Stimulated activated CD8-positive, alpha-beta memory T cell treated with anti-CD3 and anti-CD28 coated beads, Interleukin-4, amount 100 ng/mL, for 4 hours (primary cell): ENCODE measurements at places on chromosomes 5 and 9.

GRCh38 chr9:100498592-100498991 is 25.6 kb downstream of the TMEFF1 start:
- no peak for DNase-seq

GRCh38 chr5:125612181-125612721 is 811.0 kb upstream of the GRAMD2B start:
- no peak for DNase-seq

- no peak for DNase-seq
These were observed 172.4 kb downstream of the DENND1A start for GRCh38 chr9:123757547-123757946.

DNA sequence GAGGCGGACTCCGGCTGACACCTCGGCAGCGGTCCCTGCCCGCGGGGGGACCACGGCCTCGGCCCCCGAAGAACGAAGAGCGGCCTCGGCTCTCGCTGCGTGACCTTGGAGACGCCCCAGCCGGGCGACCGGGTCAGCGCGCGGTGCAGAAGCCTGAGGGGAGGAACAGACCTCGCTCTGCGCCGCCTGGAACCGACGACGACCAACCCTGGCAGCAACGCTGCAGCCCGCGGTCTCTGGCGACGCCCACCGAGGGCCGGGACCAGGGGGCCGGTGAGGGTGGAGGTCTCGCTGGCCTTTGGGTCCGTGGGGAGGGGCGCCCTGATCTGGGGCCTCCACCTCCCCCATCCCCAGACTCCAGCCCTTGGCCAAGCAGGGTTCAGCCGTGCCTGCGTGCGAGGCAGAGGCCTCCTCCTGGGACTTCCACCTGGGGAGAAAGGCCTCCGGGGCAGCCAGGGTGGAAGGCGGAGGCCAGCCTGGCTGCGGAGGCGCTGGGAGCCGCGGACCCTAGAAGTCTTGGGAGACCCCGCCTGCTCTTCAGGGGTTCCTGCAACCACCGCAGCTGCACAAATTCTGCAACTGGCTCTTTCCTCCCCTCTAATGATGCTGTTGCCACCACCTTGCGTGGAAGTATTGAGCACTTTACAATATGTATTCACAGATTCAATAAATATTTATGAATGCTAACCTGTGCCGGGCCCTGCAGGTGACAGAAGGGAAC is 44.3 kb upstream of the SLC12A7 start:
- DNase-seq: no peak

- no peak for DNase-seq
These were observed 291.1 kb downstream of the CCDC171 start for GRCh38 chr9:15843931-15844330.

- DNase-seq: no peak
These were observed 66.9 kb upstream of the DNAH5 start for GRCh38 chr5:14011089-14012020.

GRCh38 chr5:69292306-69292705 is 40.3 kb downstream of the CCDC125 start:
- DNase-seq: no peak

DNA sequence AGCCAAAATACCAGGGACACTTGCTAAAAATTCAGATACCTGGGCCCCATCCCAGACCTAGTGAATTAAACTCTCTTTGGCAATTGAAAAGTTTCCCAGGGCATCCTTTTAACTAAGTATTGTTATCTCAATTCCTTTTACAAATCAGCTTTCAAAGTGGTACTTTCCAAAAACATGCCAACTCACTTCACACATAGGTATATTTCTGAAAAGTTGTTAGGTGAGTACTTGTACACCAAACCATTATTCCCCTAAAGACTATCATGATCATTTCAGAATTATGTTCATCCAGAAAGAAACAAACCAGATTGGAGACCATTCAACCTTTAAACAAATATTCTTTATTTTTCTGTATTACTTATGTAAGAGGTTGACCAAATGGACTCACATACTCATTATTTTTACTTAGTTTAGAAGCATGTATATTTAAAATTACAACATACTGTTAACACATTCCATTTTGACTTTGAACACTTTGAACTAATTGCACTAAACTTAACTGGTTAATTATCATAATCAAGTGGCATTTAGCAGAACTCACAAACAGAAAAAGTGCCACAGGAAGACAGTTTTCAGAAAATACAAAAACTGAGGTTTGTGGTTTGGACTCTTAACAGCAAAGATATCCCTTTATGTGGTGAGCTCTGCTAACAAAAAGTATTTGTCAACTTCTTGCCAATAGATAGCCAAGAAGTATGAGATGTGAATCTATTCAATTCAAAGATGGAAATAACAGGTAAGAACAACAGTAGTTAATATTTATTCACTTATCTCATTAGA is 40.7 kb downstream of the KIAA0825 start:
- no peak for DNase-seq

GRCh38 chr5:74372502-74373064 is 267.9 kb downstream of the ENC1 start:
- no peak for DNase-seq

GRCh38 chr5:136057401-136058038 is 28.7 kb downstream of the TGFBI start:
- no peak for DNase-seq

GRCh38 chr5:55173687-55174230 is 782 bp upstream of the CDC20B start:
- no peak for DNase-seq

DNA sequence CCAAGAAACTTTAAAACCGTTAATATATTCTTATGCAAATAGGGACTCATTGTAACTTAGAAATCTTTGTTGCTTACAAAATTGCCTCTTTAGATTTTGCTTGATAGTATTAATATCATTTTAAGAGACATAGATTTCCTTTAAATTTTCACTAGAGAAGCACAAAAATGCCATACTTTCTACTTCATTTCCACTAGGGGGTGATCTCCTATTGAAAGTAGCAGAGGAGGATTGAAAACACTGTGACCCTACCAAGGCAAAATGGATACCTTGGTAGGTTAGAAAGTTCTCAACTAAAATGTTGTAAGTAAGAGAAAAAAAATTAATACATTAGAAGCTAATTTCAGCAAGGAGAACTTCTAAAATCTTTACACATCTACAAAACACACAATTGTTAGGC is 204.9 kb downstream of the CHSY3 start:
- DNase-seq: no peak

GRCh38 chr9:92970467-92970923 is 23.2 kb downstream of the FGD3 start:
- no peak for DNase-seq

DNA sequence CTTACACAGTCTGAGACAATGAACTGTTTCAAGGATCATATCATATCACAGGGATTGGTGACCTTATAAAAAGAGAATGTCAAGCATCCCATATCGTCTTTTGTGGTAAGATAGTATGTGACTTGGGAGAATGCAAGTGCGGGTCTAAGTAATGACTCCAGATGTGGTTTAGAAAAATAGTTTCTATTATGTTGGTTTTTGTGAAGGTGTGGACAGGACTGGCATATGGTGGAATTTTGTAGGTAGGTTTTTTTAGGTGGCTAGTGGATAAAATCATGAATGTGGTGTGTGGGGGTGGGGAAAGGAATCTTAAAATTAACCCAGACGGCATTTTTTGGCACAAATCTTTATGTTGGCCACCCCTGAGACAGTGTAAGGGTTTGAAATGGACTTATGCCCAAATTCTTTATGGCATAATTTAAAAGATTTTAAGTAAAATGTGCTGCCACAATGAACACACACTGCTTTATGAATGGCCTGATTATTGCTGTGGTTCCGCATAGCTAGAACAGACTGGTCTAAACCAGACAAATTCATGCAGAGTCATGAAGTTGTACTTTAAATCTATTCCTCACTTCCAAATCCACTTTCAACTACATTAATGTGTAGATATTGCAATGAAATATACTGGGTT is 204.8 kb upstream of the HAPLN1 start:
- DNase-seq: no peak

GRCh38 chr5:55777332-55777731 is 39.5 kb downstream of the DDX4 start:
- no peak for DNase-seq

DNA sequence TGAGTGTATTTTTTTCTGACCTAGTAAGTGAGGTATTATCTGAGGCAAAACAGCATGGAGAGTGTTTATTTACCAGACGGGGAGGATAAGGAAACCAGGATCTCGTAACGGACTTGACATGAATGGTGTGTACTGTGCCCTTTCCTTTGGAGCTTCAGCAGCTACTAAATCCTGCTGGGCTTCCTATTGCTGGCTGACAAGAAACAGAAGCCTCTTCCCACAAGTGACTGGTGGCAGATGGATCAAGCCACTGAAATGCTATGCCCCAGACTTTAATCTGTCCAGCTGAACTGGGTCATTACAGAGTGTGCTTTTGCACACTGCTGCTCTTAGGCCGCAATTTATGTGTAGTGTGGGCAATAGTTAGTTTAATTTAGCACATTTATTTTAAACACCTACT is 162.7 kb upstream of the MRPS30 start:
- no peak for DNase-seq

DNA sequence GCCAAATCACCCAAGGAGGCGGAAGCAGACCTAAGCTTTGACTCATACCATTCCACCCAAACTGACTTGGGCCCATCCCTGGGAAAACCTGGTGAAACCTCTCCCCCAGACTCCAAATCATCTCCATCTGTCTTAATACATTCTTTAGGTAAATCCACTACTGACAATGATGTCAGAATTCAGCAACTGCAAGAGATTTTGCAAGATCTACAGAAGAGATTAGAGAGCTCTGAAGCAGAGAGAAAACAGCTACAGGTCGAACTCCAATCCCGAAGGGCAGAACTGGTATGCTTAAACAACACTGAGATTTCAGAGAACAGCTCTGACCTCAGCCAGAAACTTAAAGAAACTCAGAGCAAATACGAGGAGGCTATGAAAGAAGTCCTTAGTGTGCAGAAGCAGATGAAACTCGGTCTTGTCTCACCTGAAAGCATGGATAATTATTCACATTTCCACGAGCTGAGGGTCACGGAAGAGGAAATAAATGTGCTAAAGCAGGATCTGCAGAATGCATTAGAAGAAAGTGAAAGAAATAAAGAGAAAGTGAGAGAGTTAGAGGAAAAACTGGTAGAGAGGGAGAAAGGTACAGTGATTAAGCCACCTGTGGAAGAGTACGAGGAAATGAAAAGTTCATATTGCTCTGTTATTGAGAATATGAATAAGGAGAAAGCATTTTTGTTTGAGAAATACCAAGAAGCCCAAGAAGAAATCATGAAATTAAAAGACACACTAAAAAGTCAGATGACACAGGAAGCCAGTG is 15.8 kb upstream of the TTC23L start:
- DNase-seq: no peak

GRCh38 chr9:93664549-93665120 is 88.3 kb downstream of the PHF2 start:
- DNase-seq: no peak

- no peak for DNase-seq
These were observed 58.2 kb downstream of the CCNH start for GRCh38 chr5:87354496-87354895.

DNA sequence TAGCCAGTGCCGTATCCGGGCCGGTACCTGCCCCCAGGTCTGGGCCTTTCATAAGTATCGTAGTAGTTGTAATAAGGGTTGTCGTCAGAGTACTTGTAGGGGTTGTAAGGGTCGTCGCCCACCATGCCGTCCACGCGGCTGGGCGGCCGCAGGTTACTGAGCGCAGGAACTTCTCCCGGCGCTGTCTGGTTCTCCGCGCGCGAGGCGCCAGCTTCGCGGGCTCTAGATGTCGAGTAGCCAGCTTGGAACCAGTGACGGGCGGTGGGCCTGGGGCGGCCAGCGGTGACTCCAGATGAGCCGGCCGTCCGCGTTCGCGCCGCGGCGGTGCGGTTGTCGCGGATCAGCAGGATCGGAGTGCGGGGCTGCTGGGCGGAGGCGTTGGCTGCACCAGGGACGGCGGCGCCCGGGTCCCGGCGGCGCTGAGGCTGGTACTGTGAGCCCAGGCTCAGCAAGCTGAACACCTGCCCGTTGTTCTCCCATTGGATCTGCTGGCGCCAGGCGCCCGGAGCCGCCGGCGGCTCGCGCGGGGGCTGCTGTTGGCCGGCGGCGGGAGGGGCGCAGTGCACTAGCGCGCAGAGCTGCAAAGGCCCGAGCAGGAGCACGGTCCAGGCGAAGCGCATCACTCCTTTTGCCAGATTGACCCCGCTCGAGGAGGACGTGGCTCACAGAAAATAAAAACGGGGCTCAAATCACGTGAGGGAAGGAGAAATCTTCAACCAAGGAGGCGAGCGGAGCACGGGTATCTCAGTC is 518 bp downstream of the LOX start:
- no peak for DNase-seq

DNA sequence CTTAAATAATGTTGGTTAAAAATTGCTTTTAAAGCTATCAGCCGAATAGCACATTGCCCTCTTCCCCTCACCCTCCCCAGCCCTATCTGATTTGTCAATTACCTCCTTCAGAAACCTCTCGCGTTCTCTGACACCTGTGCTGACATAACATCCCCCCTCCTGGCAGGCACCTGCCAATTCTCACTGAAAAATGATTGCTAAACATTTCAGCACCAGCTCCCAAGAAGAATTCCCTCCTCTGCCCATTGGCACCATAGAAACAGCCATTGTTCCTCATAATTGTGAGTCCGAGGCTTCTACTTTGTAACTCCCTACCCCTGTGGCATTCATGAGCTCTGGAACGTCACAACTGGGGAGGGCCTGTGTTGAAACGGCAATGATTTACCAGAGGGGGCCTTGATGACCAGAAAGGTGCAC is 20.2 kb downstream of the CDH6 start:
- no peak for DNase-seq

DNA sequence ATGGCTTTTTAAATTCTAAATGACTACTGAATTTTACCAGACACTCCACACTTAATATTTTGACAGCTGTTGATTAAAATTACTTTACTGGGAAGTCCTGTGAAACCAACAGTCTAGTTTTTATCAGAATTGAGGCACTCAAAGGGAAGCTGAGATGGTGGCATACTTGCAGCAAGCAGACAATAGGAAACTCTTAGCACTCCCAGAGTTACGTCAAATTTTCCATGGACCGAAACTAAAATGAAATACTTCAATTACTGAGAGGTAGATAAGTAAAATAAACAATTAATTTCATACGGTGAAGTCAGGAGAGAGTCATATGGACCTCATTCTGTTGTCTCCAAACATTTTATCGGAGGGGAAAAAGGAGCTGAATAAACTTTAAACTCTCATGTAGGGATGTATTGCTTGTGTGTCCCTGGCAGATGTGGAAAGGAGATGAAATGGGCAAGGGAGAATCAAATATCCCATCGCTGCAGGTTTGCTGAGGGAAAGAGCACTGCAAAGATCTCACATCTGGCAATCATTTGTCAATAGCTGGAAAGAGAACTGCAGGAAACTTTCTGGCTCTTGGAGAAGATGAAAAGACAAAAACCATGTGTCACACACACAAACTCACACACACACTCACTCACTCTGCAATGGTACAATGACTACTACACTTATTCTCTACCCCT is 189.4 kb downstream of the BNC2 start:
- no peak for DNase-seq

DNA sequence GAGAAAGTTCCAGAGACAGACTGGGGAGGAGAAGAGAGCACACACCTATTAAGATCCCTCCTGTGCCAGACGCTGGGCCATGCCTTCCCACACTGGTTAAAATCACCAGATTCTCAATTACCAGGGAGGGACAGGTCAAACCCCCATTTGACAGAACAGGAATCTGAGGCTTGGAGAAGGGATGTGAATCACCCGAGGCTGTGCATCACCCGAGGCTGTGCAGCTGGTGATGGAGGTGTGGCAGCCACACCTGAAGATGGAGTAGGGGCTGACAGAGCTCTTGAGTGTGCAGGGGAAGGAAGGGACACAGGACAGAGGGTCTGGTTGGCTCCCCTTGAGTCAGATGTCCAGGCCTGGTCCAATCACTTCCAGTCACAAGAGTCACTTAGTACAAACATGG is 70.6 kb downstream of the LMX1B start:
- no peak for DNase-seq
